ENCODE measurements at places on chromosomes 1 and 21.
A peak's percentile ranks its signal among the peaks of the same experiment; 100 is the strongest.

GRCh38 chr1:215477632-215478031 is 89.5 kb upstream of the KCTD3 start:
- DNase-seq = no peak

- DNase-seq = no peak
These were observed 12.3 kb upstream of the PIK3CD start for GRCh38 chr1:9639227-9639626.

GRCh38 chr1:201313086-201313485 is 29.8 kb downstream of the PKP1 start:
- DNase-seq = no peak

- DNase-seq = no peak
These were observed 78.1 kb downstream of the DHRS3 start for GRCh38 chr1:12539705-12540579.

- no peak for DNase-seq
These were observed 10.3 kb upstream of the PRELP start for GRCh38 chr1:203465146-203465798.

DNA sequence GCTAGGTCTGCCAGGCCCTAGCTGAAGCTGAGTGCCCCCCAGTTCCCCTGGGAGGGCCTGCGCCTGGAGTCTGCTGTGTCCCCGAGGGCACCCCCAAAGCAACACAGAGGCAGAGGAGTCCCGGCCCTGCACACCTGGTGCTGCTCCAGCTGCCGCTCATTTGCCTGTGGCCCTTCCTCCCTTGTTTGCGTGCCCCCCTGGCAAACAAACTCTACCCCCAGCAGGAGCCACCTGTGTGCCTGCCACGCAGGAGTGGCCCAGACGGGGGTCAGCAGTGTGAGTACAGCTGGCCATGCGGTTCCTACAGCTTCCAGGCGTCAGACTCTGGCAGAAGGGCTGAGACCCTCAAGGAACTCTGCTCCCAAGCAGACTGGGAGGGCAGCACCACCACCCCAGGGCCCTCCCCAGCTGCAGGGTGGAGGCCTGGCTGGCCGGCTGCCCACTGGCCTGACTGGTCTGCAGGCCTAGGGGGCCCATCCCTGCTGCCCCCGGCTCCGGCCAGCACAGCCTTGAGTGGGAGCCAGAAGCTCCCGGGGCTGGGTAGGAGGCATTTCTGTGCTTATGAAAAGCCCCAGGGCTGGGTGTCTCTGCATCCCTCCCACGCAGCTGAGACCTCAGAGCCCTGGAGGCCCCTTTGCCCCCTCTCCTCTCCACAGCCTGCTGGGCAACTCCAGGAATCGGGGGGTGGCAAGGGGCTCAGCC is 563 bp upstream of the TAS1R3 start:
- DNase-seq = no peak

DNA sequence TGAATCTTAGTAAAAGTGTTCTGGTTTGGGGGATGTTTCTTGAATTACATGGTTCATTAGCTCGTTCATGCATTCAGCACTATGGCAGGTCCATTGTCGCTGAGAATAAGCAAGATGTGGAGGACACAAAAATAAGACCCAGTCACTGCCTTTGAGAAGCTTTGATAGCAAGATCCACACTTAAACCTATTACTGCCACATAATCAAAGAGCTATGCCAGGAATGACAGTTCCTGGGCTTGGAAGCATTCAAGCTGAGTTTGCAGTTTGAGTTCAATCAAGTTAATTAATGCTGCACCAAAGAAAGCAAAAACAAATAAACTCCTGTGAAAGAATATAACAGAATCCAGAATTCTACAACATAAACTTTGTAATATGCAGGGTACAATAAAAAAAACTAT is 131.8 kb downstream of the MIS18A start:
- no peak for DNase-seq

DNA sequence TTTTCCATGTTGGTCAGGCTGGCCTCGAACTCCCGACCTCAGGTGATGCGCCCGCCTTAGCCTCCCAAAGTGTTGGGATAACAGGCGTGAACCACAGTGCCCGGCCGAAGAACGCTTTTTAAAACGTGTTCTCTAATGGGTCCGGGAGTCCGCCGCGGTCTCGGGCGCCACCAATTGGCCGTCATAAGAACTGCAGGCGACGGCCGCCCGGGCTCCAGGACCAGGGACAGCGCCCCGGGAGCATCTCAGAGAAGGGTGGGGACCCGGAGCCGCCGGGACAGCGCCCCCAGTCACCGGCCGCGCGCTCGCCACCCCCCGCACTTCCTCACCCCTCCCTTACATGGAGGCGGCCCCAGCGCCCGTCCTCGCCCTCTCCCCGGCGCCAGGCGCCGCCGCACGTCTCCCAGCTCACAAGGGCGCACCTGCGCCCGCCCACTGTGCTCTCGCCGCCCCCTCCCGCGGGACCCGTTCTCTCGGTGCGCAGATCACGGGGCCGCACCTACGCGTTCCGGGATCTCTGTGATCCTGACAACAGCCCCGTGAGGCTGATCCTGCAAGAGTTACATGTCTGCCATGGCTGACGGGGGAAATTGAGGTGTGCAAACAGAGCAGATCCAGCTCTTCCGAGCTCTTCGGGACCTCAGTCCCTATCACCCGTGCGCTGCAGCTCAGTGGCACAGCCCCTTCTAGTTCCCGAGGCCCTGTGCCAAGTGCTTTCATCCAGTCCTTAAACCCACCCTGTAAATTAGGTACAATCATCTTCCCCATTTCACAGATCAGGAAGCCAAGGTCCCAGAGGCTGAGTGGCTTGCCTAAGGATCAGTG is 9.8 kb downstream of the RAP1GAP start:
- peak; percentile 92 for DNase-seq

DNA sequence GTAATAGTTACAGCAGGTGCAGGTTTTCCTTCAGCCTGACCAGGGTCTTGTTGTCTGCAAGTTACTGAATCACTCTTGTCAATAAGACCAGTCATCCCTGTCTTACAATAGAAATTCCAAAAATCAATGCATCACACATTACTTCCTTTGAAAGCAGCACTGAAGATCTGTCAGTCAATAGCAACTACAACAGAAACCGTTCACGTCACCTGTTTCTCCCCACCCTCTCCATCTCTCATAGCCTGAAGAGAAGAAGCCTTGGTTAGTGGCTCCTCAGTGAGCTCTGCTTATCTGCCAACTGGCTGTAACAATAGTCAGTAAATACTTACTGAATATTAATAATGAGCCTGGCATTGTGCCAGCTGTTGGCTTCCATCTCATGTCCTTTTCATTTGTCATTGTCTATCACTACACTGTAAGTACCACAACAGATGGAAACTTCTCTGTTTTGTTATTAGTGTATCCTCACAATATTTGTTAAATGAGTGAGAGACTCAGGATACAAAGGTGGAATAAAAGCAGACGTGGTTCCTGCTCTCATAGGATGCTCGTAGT is 195.2 kb downstream of the S1PR1 start:
- no peak for DNase-seq

GRCh38 chr1:224751624-224752311 is 135.7 kb downstream of the CNIH3 start:
- no peak for DNase-seq

DNA sequence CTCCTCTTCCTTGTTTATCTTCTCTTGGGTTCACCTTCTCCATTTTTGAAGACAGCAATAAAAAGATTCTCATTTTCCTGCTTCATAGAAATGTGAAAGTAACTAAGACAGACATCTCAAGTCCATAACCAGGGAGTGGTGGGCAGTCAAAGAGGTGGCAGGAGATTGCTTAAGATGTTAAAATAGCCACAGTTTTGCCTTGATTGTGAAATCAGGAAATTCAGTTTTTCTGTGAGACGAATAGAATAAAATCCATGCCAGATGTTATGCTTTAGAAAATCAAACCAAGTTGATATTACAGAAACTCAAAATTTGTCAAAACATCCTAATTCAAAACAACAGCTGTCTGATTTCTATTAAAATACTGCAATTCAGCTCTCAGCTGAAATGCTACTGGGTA is 57.2 kb downstream of the TNN start:
- DNase-seq = no peak

GRCh38 chr1:207417076-207417475 is 37.1 kb upstream of the CR2 start:
- DNase-seq = no peak

- no peak for DNase-seq
These were observed 190.9 kb downstream of the CDC7 start for GRCh38 chr1:91691525-91691924.

- no peak for DNase-seq
These were observed 285.5 kb downstream of the VAV3 start for GRCh38 chr1:107679411-107679953.

DNA sequence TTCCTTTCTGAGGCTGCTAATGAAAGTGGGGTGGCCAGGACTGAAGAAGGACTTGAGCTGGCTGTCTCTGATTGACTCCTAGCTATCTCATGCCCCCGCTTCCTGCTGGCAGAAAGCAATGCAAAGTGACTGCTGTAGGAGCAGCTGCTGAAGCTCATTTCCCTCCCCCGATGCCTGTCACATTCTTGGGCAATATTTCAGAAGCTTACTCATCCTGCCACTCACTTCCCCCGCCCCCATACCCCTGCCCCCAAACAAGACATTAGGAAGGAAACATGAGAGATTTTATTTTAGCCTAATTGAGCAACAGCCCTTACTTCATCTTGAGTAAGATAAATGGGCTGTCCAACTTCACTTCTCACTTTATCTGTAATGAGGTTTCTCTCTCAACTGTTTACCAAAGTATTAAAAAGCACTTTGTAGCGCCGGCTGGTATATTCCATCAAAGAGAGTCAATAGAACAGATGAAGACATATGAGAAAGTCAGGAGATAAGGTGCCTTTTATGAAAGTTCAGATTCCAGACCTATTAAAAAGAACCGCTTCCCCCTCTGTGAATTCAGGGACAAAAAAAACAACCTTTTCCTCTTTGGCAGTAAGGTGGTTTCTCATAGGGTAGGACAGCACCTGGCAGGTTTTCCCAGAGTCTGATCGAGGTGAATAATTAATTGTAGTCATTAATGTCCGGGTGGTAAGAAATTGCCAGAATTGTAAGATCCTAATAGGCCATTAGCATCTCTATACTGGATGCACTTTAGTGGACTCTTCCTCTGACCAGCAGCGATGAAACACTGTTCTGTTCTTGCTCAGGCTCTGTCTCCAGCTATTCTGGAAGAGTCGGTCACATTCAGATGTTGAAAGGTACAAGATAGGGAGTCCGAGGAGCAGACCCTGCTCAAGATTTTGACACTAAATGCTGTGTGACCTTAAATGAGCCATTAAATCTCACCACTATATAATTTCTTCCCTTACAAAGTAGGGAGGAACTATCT is 70.2 kb downstream of the SH3GLB1 start:
- peak; percentile 72 for DNase-seq

GRCh38 chr1:39021426-39021825 is 4.7 kb upstream of the NDUFS5 start:
- DNase-seq = no peak

DNA sequence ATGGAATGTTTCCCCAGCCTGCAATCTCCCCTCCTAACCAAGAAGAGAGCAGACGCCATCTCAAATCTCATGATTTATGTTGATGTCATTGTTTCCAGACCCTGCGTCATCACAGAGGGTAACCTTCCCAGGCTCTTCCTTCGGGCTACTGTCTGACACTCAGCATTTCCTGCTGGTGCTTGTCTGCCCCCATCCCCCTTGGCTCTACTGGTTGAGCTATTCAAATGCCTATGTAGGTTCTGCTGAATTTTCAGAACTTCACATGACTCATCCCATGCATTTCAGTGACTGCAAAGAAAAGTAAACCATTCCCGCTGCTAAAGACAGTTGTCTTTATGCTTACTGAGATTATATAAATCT is 24.8 kb upstream of the ITPKB start:
- peak; percentile 42 for DNase-seq

DNA sequence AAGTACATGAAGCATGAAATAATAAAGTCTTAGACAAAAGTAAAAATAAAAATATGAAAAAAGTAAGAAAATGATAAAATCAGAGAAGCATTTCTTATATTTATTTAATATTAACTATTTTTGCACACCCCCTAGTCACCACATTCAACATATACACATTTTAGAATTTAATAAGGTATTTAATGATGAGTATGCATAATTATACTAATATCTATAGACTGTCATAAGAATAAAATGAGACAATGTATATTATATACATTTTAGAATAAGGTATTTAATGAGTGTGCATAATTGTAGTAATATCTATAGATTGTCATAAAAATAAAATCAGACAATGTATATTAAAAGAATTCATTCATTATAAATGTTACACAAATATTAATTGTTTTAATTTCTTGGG is 18.9 kb downstream of the PIGK start:
- no peak for DNase-seq

DNA sequence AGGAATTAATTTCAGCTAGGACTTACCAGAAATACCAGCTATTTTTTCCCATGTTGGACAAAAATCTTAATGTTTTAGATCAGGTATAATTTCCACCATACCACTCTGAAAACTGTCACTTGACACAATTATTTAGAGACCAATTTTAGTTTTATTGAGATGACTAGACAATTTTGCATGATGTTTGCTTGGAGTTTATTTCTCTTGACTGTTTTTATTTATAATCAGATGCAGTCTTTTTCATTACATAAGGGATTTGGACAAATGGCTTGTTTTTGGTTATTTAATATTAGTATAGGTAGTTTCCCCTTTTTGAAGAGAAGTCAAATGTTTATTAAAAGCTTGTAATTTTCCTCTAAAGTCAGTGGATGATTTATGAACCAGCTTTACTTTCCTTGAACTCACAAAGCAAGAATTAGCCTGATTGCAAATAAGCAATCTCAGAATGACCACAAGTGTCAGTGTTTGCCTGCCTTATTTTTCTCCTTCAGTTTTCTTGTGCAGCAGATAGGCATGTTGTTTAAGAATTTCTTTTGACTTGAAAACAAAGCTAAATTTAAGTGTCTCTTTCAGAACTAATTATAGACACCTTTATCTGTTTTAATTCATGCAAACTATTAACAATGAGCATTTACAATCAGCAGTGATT is 3.8 kb upstream of the B3GALT2 start:
- no peak for DNase-seq
